SK-N-DZ (cell line): ENCODE measurements at places on chromosomes 4 and X.
A peak's percentile ranks its signal among the peaks of the same experiment; 100 is the strongest.

- DNase-seq, result no peak
Measured at GRCh38 chrX:2965965-2966364, 36.8 kb upstream of the ARSD start.

DNA sequence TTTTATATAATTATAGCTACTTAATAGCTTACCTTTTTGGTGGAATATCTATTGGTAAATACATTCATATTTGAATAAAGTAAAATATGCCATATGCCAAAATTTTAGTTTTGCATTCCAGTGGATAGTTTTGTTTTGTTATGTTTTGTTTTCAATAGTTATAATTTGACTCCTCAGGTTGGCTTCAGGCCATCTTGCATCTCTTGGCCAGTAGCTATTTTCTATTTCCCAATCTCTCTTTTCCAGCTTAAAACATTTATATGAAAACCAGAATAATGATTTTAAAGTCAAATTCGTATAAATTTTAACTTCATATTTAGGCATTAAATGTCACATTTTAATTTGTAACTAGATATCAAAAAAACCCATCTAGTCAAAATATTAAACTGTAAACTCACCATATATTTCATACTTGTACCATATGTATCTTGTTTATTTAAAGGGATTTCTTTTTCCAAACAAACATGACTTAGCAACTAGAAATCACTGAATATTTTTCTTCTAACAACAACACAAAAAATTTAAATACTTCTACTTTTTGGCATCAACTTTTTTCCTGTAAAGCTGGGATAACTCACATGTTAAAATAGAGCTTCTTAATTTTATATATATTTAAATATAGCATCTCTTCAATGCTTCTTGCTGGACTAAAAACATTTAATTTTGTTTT is 1209.6 kb downstream of the PCDH7 start:
- no peak for DNase-seq

DNA sequence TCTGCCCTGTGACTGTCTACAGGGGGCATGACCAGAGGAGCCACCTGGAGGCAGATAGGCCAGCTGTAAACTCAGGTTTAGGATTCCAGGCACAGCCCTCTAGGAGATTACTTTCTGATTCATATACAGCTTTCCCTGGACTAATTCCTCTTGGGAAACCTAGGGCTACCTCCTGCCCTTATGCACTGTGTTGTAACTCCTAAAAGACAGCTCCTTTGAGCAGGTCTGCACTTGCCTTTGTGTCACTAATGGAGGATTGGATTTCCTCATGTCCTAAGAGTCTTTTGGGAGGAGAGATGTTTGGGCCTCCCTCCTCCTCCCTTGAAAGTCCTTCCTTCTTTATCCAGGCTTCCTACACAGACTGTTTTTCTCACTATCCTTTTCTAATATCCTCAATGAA is 202.0 kb downstream of the PCDH19 start:
- no peak for DNase-seq

DNA sequence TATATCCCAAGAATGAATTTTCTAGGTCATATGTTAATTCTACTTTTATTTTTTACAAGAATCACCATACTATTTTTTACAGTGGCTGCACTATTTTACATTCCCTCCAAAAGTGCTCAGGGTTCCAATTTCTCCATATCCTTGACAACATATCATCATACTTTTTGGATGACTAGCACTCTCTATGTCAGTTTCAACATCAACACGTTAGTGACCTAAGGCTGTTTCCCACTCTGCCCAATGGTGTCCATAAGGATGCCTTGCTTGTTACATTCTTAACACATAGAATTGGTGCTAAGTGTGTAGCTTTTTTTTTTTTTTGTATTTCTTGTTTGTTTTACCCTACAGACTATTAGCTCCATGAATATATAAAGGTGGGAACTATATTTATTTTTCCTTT is 175.4 kb downstream of the PCDH10 start:
- no peak for DNase-seq

DNA sequence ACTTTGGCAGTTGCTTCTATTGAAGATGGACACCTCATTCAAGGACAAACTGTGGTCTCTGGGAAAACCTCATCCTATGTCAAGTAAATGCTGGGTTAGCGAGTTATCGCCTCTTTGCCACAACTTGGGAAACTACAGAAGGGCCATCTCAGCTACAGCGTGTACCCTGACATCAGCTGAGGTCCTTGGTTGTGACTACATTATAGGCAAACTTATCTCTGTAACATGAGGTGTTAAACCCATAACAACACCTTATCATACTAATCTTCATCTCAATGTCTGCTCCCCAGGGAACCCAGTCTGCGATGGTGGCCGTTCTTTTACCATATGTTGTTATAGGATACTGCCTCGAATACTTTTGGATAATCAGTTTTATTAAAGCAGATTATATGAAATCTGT is 1862.7 kb downstream of the STIM2 start:
- peak; percentile 54 for DNase-seq

GRCh38 chrX:107632346-107632745 is 4.0 kb downstream of the PRPS1 start:
- DNase-seq, result no peak

GRCh38 chrX:79036157-79036880 is 91.1 kb downstream of the P2RY10 start:
- no peak for DNase-seq

- no peak for DNase-seq
Measured at GRCh38 chr4:1728061-1728980, 7.0 kb downstream of the TACC3 start.

DNA sequence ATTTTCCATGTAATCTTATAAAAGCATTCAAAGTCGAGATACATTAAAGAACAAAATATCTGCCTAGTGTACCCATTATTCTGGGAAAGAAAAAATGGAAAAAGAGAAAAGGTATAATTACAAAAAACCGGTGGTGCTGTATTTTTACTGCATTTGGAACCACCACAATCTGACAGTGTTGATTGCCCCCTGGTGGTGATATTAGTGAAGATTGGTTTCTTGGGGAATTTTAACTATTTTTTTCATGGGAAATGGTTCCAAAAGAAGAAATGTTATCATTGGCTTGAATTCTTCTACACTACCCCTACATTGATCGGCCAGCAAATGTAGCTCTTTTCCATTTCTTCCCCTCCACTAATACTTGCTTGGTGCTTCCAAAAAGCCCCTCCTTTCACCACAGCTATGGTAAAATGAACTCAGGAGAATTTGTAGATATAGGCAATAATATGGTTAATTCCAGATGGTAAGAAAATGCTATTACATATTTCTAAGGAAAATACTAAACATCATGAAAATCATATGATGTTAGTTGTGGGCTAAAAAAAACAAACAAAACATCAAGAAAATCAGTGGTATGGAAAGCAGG is 50.0 kb downstream of the COX18 start:
- peak; percentile 26 for DNase-seq

GRCh38 chr4:99803566-99804101 is 13.0 kb upstream of the DAPP1 start:
- DNase-seq, result no peak

- DNase-seq, result no peak
Measured at GRCh38 chr4:172736046-172736445, 432.6 kb upstream of the GALNT7 start.

GRCh38 chr4:64814616-64815015 is 405.4 kb upstream of the TECRL start:
- DNase-seq, result no peak
